CD8-positive, alpha-beta T cell (primary cell): ENCODE measurements at places on chromosomes 16 and 17.

- DNase-seq = no peak
These were observed 3.2 kb downstream of the CSF3 start for GRCh38 chr17:40018211-40019121.

- DNase-seq = no peak
These were observed 2.5 kb upstream of the SMPD3 start for GRCh38 chr16:68450741-68451255.

DNA sequence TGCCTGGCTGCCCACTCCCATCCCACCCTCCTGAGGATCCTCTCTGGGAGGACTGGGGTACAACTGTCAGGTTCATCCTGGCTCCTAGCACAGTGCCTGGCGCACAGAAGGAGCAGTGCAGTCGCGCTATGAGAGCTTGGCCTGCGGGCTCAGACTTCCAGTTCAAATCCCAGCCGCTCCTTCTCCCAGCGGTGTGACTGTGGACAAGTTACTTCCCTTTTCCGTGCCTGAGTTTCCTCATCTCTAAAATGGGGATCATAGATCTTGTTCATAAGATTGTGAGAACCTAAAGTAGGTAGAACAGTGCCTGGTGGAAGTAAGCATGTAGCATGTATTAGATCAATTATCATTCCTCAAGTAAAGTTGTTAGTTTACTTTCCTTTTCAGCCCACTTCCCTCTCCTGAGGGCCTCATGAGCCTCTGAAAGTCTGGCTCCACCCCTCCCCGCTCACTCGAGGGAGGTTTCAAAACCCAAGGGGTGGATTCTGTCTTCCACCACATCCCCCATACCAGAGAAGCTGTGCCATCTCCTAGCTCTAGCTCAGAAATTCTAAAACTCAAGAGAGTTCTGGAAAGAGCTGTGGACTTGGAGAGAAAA lies 19.9 kb upstream of the COL1A1 start:
- no peak for DNase-seq

GRCh38 chr16:65185241-65185778 lies 63.4 kb upstream of the CDH11 start:
- no peak for DNase-seq

- DNase-seq = no peak
These were observed 266.4 kb downstream of the MAF start for GRCh38 chr16:79334127-79334526.
